ENCODE measurements at places on chromosomes 4 and X.

GRCh38 chr4:174926958-174927357 is 8.8 kb downstream of the ADAM29 start:
- DNase-seq = no peak

DNA sequence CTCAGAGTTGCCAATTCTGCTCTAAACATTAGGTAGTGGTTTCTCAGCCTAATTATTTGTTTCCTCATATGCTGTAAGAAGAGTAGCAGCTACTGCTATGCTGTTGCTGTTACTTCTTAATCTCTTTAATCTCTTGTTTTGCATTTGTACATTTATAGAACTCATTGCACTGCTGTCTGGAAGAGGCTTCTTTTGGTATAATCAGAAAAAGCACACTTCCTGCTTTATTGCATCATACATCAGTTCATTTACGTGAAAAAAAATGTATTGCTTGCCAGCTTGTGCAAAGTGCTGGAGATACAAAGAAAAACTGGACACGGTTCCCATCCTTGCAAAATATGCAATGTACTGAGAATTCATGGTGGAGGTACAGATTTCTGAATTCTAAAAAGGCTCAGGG is 332.0 kb downstream of the GRXCR1 start:
- DNase-seq = no peak

GRCh38 chrX:100980608-100981497 is 11.3 kb downstream of the ARL13A start:
- no peak for DNase-seq

DNA sequence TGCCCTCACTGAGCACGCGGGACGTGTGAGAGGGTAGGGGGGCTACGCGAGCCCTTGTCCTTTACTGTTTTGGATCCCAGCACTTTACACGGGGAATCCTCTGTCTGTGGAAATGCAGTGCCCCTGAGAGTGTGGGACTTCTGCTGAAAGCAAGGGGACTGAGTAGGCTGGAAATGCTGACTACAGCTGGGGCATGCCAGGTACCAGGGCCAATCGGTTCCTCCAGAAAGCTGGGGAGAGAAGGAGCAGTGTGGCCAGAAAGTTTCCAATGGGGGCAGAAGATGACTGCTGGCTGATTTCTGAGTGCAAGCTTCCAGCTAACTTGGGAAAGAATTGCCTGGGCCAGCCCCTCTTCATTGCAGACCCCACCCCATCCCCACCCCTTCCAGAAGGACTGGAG is 1.5 kb downstream of the NHSL2 start:
- no peak for DNase-seq

DNA sequence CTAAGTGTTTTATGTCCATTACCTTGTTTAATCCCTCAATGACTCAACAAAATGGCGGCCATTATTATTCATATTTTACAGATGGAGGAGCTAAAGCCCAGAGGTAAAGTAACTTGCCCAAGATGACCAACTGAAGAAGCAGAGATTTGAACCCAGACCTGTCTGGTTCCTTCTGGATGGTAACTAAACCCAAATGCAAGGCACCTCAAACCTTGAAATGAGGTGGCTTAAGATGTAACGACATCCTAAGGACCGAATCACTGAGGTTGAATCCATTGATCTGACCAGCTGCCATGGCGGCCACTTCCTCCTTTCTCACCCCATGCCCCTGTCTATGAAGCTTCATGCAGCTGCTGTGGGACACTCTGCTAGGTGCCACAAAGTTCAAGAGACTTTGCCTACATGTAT is 932 bp downstream of the TLR10 start:
- no peak for DNase-seq

DNA sequence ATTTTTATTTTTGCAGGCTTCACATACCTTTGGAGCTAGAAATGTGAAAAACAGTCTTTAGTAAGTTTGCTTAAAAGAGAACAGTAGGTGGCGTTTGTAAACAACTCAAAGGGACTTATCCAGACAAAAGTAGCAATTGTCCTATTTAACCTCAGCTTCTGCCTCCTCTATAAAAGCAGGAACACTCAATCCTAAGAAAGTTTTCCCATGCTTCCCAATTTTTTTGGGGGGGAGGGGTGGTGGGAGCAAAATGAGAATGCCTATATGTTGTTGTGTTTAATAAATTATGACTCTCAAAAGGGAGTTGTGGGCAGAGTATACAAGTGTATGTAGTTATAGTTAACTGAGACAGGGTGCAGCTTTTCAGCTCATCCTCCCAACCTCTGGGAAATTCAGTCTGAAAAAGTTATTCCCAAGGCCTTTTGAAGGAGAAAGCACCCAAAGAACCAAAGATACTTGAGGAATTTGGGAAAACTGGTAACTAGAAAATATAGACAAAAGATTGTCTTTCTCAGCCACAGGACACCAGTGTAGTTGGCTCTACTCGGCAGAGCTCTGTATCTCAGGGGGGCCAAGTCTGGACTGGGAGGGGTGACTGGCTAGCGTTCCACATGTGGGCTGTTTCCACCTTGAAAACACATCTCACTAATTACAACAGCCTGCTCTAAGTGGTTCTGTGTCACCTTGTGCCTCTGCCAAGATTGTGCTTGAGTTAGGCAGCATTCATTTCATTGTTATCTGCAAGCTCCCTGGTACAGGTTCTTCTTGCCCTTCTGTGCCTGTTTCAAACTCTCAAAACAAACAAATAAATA is 2.8 kb downstream of the SFRP2 start:
- no peak for DNase-seq

GRCh38 chr4:159398236-159398638 is 295.4 kb downstream of the RAPGEF2 start:
- no peak for DNase-seq

DNA sequence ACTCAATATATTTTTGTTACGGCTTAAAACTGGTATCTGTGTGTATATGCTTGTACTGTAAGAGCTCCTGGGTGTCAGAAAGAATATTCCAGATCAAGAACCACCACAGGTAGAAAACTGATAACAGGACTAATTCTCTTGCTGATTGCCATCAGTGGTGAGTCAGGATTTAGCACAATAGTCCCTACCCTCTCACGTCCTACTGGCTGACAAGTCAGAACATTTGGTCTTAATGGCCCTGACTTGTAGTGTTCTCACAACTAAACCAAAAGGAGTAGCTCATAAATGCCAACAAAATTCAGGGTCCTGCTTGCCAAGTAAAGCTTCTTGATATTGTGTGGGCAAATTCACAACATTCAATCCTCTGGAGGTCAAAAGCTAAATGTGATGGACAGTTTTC is 105.2 kb upstream of the MAB21L2 start:
- no peak for DNase-seq

GRCh38 chr4:55340266-55340665 is 5.8 kb upstream of the SRD5A3 start:
- no peak for DNase-seq

DNA sequence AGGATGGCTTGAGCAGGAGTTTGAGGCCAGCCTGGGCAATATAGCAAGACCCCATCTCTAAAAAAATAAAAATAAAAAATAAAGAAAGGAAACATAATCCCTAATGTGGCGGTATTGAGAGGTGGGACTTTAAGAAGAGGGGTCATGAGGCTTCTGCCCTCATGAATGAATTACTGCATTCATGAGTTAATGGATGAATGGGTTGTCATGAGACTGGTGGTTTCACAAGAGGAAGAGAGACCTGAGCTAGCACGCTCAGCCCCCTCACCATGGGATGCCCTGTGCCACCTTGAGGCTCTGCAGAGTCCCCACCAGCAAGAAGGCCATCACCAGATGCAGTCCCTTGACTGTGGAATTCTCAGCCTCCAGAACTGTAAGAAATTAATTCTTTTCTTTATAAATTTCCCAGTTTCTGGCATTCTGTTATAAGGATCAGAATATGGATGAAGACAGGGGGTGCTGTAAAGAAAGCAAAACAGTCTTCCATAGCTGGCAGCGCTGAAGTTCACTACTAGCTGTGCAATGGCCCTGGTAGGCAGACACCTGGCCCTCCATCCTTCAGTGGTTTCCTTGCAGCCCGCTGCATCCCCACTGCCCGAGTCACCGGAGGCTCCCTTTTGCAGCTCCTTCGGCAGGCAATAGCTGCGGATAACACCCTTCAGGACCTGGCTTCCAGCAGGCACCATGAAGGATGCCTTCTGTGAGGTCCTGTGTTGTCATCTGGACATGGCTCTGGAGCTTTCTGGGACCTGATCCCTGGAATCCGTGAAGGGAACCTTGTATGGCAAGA is 44.8 kb upstream of the NSG1 start:
- no peak for DNase-seq

DNA sequence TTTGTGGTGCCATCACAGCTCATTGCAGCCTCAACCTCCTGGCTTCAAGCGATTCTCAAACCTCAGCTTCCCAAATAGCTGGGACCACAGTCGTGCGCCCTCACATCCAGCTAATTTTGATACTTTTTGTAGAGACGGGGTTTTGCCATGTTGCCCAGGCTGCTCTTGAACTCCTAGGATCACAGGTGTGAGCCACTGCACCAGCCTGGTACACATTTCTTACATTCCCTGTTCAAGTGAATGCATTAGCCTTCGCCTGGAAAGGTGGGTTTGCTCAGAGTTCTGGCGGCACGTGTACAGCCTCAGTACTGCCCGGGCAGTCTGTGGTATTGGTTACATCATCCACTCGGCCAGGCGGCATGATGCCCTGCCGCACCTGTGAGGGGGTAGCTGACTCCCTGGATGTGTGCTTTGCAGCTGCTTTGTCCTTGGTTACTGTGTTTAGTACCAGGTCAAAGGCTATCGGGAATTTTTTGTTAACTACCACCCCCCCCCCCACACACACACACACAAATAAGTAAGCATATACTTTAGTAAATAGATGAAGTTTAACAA is 57.1 kb downstream of the TNIP2 start:
- DNase-seq = no peak

DNA sequence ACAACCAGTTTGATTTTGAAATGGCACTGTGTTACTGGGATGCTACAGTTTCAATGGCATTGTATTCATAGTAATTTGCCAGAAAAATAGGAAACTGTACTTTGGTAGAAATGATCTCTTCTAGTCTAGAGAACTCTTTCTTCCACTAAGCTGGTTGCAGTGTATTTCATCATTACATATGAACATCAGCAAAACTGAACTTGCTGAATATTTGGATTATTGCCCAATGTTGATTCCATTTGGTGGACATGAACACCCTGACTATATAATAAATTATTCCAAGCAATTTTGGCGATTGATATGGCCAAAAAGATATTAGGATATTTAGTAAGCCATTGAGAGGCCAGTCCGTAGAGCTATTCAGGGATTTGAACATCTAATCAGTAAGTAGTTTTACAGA is 191.8 kb upstream of the CXorf66 start:
- no peak for DNase-seq

- no peak for DNase-seq
These were observed 88.2 kb upstream of the CAMK2D start for GRCh38 chr4:113849771-113850170.

GRCh38 chrX:38768079-38768478 is 33.2 kb upstream of the MID1IP1 start:
- DNase-seq = no peak

DNA sequence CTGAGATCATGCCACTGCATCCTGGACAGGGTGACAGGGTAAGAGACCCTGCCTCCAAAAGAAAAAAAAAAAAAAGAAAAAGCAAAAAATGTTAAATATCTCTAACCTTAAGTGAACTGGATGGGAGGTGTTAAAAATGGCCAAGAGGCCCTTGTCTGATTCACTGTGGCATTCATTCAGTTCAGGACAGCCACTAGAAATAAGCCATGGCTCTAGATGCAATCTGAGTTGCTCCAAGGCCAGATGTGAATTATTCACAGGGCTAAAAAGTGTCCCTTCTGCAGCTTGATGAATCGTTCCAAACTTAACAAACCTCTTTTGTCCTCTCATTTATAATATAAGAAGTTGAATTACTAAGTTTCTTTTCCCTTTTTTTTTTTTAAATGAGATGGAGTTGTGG is 63.7 kb upstream of the FBXW7 start:
- DNase-seq = no peak

DNA sequence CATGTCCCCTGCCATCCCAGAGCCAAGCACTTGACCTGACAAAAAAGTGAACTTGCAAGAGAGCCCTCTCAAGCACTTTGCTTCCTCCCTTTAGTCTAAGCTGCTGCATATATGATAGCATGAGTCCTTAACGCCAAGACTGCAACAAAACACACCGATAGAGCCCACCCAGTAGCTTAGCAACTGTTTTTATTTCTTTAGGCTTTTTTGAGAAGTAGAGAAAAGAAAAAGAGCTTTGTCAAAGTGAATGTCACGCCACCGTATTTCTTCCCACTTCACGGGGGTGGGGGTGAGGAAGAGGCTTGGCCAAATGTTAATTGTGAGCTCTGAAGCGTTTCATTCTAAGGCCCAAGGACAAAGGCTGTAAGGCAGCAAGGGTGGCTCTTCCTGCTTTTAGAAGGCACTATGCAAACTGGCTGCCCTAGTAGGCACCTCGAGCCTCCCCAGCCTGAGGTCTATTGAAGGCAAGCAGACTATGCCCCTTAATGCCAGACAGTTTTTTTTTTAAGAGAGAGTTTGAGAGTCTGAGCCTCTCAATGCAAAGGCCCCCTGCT is 138.6 kb downstream of the HS6ST2 start:
- no peak for DNase-seq

DNA sequence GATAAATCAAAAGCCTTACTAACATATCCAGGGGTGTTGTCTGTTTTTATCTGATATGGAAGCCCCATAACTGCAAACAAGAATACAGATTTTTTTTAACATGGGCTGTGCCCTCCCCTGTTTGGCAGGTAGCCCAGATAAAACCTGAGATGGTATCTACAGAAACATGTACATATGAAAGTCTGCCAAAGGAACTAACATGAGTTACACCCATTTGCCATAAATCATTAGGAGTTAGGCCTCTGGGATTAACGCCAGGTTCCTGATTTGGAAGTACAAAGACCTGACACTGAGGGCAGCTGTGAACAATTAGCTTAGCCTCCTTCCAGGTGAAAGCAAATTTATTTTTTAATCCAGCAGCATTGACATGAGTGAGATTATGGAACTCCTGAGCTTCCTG is 264.3 kb downstream of the TECRL start:
- DNase-seq = no peak

GRCh38 chrX:131792356-131792749 is 230.7 kb upstream of the STK26 start:
- no peak for DNase-seq

GRCh38 chr4:3285558-3286334 is 7.1 kb upstream of the RGS12 start:
- no peak for DNase-seq

GRCh38 chr4:6154875-6155274 is 45.5 kb downstream of the JAKMIP1 start:
- DNase-seq = no peak

- no peak for DNase-seq
These were observed 25.6 kb upstream of the MSMO1 start for GRCh38 chr4:165301833-165302232.

- DNase-seq = no peak
These were observed 31.8 kb upstream of the MTM1 start for GRCh38 chrX:150536455-150537116.

DNA sequence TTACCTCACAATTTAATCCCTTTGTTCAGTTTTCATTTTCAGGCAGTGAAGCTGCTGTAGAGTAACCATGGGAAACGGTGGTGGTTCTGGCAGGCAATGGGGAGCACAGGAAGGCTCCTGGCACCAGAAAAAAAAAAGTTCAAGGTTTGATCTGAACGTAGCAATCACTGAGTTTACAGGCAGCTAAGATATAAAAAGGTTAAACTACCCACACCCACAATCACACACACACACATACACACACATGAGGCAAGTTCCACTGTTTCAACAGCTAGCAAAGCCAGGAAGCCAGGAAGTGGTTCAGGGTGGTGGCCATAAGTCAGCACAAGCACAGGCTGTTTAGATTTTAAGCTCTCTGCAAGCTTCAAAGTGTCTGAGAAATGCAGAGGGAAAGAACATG is at the start of gene SULT1B1:
TSS of gene SULT1B1 (minus strand) at position 166 of the 400 bp plus-strand sequence. CDS start 5,403 bp downstream, outside the sequence.
- DNase-seq = peak; percentile 29
